ENCODE measurements at places on chromosomes 3 and 15. TPM values are rescaled to one million over a fixed set of nuclear protein-coding genes. Genes with fewer than 3 reads are reported as not detected.

DNA sequence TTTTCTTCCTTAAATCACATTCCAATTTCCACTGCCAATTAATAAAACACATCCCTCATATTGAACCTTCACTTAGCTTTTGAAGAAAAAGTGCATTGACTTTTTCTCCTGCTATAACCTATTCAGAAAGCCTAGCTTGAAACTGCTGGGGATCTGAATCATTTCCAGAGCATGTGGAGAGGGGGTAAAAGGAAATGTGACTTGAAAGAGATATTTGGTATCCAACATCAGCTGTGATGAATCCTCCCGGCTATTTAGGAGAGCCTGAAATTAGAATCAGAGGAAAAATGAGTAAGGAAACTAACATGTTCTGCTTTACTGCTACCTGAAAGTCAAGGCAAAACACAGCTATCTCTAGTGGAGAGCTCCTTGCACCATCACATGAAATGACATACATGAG is 2.6 kb upstream of the GNB5 start:
- no peak for DNase-seq

GRCh38 chr15:76752549-76752948 is 152.6 kb downstream of the SCAPER start:
- DNase-seq, result no peak

- no peak for DNase-seq
These were observed 388.7 kb downstream of the GRM7 start for GRCh38 chr3:7249493-7250076.

- no peak for DNase-seq
These were observed 332.5 kb upstream of the SEMA6D start for GRCh38 chr15:47384776-47385175.

GRCh38 chr3:184827572-184827971 is 15.6 kb downstream of the VPS8 start:
- DNase-seq, result no peak

DNA sequence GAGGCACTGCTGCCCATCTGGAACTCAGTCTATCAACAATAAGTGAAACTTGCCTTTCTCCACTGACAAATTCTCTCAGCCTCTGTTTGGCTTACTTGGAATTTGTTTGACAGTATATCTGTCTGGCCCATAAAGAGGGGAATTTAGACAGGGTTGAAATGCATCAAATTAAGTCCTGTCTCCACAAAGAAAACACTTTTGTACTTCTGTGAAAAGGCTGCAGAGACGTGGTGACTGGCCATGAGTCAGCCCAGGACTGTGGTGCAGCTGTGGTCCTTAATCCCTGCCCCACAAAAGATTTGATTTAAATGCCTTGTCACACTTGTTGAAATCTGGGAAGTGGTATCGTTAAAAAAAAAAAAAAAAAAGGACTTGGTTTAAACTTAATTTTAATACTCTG is 47.5 kb downstream of the RYR3 start:
- DNase-seq, result no peak

GRCh38 chr3:40593351-40593750 is 68.6 kb downstream of the ZNF621 start:
- no peak for DNase-seq

GRCh38 chr3:141379250-141379966 is 11.1 kb downstream of the ZBTB38 start:
- DNase-seq, result no peak

DNA sequence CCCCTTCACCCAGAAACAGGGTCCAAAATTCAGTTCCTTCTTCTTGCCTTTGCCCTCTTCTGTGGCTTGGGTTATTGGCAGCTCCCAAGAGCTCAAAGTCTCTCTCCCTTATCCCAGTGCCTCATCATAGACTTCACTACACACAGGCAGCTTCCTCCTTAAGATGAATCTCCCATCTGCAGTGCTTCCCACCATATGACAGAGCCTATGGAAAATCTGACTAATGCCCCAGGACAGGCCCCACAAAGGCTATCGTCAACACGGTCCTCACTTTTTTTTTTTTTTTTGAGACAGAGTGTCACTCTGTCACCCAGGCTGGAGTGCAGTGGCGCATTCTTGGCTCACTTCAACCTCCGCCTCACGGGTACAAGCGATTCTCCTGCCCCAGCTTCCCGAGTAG is 194.1 kb downstream of the MEX3B start:
- no peak for DNase-seq

DNA sequence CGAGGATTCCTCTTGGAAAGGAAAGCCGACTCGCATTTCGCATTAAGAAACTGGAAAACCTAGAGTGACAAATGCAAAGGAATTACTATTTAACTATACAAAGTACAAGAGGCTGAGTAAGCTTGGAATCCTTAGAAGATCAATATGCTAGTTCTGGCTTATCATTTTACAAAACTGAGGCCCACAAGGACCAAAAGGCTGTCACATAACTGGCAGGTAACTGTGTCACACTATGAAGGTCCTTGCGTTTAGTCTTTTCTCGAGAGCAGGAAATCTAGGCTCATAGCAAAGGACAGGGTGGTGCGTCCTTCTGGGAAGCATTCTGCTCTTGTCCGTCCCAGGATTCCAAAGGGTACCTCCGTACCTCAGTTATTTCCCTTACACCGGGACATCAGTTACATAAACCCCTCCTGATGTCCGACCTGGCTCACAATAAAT is 629 bp downstream of the RPL24 start:
- DNase-seq, result peak; percentile 11

GRCh38 chr15:90819390-90819789 is 49.0 kb upstream of the FURIN start:
- DNase-seq, result no peak

- no peak for DNase-seq
These were observed 17.5 kb downstream of the CCR4 start for GRCh38 chr3:32968920-32969389.

GRCh38 chr3:191492601-191493000 is 31.6 kb downstream of the PYDC2 start:
- DNase-seq, result no peak

- no peak for DNase-seq
These were observed 210.7 kb downstream of the TLE3 start for GRCh38 chr15:69887009-69887408.

DNA sequence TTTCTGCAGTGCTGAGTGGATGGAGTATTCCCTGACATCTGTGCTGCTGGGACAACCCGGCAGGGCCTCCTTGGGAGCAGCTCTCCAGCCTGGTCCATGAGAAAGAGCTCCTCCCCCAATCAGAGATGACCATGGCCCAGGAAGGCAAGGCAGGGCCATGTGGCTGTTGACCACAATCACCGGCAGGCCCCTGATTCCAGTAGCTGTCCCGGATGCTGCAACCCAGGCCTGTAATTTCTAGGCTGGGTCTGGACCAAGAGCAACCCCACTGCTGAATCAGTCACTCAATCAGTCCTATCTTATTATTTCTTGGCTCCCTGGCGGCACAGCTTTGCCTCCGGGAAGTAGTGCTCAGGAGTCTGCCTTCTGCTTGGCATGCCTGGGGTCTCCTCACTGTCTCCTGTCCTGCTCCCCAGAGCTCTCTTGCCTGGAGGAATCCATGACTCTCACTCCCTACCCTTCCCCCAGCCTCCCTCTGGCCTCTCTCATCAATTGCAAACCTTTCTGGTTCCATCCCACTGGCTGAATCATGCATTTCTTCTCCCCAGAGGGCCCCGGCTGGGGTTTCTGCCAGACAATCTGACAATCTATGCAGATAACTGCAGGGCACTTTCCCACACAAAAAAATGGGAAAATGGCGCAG is 32.6 kb upstream of the ITGA11 start:
- no peak for DNase-seq

GRCh38 chr3:48756640-48757039 is 39.6 kb upstream of the IP6K2 start:
- DNase-seq, result no peak

DNA sequence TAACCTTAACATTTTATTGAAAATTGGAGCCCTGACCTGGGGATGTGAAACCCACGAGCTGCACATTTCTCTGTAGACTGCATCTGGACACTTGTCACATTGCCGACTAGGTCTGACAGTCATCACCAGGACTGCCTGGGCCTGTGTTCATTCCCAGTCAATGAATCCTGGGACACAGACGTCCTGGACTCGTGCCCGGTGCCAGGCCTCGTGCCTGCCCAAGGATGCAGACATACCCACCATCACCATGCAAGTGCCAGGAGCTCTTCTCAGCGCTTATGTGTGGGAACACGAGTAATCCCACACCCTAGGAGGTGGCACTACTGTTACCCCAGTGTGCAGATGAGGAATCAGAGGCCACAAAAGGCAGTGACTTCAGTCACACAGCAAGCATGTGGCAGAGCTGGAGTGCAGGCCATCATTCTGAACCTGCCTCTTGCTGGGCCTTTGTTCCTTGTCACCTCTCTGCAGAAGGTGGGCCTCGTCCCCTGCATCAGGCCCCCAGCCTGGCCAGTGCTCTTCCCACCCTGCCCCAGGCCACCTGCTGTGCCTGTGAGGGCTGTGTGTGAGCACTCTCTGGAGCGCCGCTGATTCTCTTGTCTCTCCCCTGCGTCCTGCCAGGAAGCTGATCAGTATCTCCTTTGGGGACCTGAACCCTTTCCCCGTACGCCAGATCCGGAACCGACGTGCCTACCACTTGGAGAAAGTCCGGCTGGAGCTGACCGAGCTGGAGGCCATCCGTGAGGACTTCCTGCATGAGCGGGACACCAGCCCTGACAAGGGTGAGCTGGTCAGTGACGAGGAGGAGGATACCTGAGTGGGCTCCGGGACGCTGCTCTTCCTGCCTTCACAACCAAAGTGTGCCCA is 58.5 kb downstream of the ADAMTS7 start:
- DNase-seq, result no peak

GRCh38 chr3:4471907-4472306 is 4.8 kb upstream of the SUMF1 start:
- DNase-seq, result no peak

GRCh38 chr3:160098261-160098908 is 109.8 kb downstream of the IL12A start:
- DNase-seq, result no peak

Gene CRABP1
- total RNA-seq, result 5.9 TPM

Gene HTR3E
- not detected for total RNA-seq

Gene SNX33
- 11.1 TPM for total RNA-seq

Gene ST3GAL6
- 16.7 TPM for total RNA-seq

Gene ERICH6
- 0.21 TPM for total RNA-seq

Gene RAB43
- 6.0 TPM for total RNA-seq

Gene TRH
- total RNA-seq, result 0.16 TPM

Gene PLA2G4D
- not detected for total RNA-seq

Gene ATP10A
- total RNA-seq, result 7.8 TPM
